Activated CD4-positive, alpha-beta T cell treated with anti-CD3 and anti-CD28 coated beads, Interleukin-2, Interleukin-6, amounts not matched to agents 100 ng/mL and 50 ng/mL, durations not matched to agents 16 hours and 8 hours (primary cell): ENCODE measurements at places on chromosomes 7 and 10.

DNA sequence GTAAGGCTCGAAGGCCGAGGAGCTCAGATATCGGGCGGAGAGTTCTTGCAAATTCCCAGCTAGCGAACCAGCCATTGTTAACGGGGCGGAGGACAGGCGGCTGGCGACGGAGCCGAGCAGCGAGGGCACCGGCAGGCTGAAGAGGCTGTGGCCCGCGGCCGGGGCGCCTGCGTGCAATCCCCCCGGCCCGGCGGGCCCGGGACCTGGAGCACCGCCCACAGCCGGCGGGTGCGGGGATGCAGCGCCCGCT, 4.1 kb downstream of the VAX1 start:
- DNase-seq, result no peak

DNA sequence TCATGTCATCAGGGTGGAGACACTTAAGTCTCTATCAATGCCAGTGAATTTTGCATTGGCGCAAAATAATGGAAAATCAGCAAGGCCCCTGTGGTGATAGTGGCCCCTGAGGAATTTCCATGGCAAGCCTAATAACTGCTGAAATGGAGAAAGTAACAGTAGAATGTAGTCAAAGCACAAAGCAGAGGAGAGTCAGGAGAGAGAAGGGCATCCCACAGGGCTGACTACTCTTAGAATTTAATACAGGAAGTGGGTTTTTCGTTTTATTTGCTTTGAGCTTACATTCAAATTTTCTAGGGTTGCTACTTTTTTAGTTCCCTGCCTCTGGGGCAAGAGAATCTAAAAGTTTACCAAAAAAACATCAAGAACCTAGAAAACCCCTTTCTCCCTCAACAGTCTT, 39.0 kb downstream of the BZW2 start:
- DNase-seq, result no peak

- no peak for DNase-seq
Measured at GRCh38 chr10:99815621-99816020, 33.2 kb downstream of the ABCC2 start.

- peak; percentile 27 for DNase-seq
Measured at GRCh38 chr7:2099048-2099957, 133.4 kb downstream of the MAD1L1 start.

DNA sequence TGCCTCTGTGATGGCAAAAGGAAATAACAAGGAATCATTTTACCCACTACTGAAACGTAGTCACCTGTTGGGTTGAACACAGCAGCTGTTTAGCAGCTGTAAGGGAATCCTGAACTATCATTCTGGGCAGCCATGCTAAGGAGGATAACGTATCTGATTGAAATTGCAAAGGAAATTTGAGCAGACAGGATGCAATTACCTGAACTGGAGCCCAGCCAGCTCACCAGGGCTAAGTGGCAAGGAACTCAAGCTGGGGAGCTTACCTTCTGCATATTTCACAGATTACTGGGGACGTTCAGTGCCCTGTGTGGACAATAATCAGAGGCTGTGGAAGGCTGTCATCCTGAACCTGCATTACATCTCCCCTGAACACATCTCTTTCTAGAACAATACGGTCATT, 650.5 kb downstream of the SORCS3 start:
- no peak for DNase-seq
